ENCODE measurements at places on chromosomes 7 and 10.
A peak's percentile ranks its signal among the peaks of the same experiment; 100 is the strongest.

GRCh38 chr7:100367676-100368613, 5.3 kb upstream of the PILRA start:
- peaks cover 52% of the 10 kb centered on the region for H3K36me3 ChIP-seq
- no peak overlapping the region for H3K27ac ChIP-seq
- no peak overlapping the region for H3K4me3 ChIP-seq
- H3K4me1 ChIP-seq, result peaks cover 28% of the 10 kb centered on the region
- no peaks in the 10 kb centered on the region for H3K27me3 ChIP-seq

- H3K27ac ChIP-seq, result no peak overlapping the region
- no peaks in the 10 kb centered on the region for H3K27me3 ChIP-seq
Observed at GRCh38 chr7:135509589-135509838, 388 bp downstream of the CNOT4 start.

GRCh38 chr7:70694434-70694970, 437.4 kb upstream of the GALNT17 start:
- no peak for DNase-seq
- H3K27ac ChIP-seq, result no peak overlapping the region
- H3K27me3 ChIP-seq, result peaks cover 55% of the 10 kb centered on the region
- peaks cover 7% of the 10 kb centered on the region for H3K4me1 ChIP-seq
- H3K4me3 ChIP-seq, result peak overlapping the region; percentile 72
- peaks cover 3% of the 10 kb centered on the region for H3K36me3 ChIP-seq

GRCh38 chr7:103752995-103753394, 236.5 kb downstream of the RELN start:
- peaks cover 2% of the 10 kb centered on the region for H3K27me3 ChIP-seq
- H3K4me3 ChIP-seq, result no peak overlapping the region
- no peaks in the 10 kb centered on the region for H3K36me3 ChIP-seq
- DNase-seq, result no peak

DNA sequence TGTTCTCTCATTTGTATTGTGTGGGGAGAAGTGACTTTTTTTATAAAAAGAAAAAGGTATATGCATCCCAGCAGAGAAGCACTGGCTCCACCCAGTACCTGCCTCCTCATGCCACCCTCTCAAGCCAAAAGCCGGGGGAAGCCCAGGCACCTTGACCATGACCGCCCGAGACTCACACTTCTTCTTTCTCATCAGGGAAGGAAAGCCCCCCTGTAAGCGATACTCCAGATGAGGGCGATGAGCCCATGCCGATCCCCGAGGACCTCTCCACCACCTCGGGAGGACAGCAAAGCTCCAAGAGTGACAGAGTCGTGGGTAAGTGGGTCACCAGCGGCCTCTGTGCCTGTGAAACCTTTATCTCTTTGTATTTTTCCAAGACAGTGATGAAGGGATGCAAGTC, 22.9 kb downstream of the IKZF1 start:
- H3K36me3 ChIP-seq, result peaks cover 92% of the 10 kb centered on the region
- no peaks in the 10 kb centered on the region for H3K27me3 ChIP-seq
- H3K27ac ChIP-seq, result peak overlapping the region; percentile 72

GRCh38 chr7:6121141-6121540, 90.0 kb downstream of the ANKRD61 start:
- peaks cover 19% of the 10 kb centered on the region for H3K4me1 ChIP-seq
- no peak for DNase-seq
- H3K27ac ChIP-seq, result no peak overlapping the region
- H3K36me3 ChIP-seq, result peaks cover 90% of the 10 kb centered on the region
- no peaks in the 10 kb centered on the region for H3K27me3 ChIP-seq
- no peak overlapping the region for H3K4me3 ChIP-seq

DNA sequence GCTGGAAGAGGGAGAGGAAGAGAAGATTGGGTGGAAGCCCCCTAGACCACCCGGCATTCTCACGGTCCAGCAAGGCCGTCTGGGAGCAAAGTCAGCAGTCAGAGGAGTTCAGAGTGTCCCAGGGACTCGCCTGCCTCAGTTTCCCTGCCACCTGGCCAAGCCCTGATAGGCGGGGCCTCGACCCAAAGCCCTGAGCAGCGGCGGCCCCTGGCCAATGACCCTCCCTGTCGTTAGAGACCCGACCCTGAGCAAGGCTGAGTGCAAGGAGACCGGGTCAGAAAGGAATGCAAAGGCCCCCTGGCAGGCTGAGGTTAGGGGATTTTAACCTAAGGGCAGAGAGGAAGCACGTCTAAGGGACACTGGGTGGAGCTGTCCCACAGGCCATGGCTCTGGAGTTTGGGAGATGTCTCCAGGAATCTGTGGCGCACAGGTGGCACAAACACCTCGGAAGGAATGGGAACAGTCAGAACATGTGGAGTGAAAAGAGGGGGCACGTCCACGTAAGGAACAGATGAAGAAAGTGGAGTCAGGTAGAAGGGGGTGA, 196.8 kb upstream of the PDE1C start:
- no peaks in the 10 kb centered on the region for H3K4me1 ChIP-seq
- no peak for DNase-seq
- H3K36me3 ChIP-seq, result no peaks in the 10 kb centered on the region
- no peak overlapping the region for H3K4me3 ChIP-seq
- H3K27me3 ChIP-seq, result peaks cover 7% of the 10 kb centered on the region
- H3K27ac ChIP-seq, result no peak overlapping the region

DNA sequence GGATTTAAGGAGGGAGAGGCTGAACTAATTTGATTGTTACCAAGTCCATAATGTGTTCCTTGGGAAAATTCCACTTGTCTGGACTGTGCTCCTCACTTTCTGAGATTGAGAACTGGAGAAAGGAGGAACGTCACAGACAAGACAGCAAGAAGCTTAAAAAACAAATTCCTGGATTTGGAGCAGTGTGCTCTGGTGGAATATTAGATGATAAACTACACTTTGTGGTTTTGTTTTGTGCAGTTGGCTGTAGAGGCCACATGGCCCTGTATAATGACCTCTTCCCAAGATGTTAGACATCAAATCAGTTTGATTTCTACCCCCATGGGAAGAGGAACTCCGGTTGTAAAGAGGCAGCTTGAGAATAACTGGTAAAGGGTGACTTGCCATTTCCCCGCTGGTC, 421.3 kb upstream of the GALNT17 start:
- no peaks in the 10 kb centered on the region for H3K36me3 ChIP-seq
- no peak overlapping the region for H3K27ac ChIP-seq
- no peak for DNase-seq
- H3K27me3 ChIP-seq, result no peaks in the 10 kb centered on the region

- no peaks in the 10 kb centered on the region for H3K36me3 ChIP-seq
- DNase-seq, result peak; percentile 1
- no peak overlapping the region for H3K4me3 ChIP-seq
- no peak overlapping the region for H3K27ac ChIP-seq
- peaks cover 4% of the 10 kb centered on the region for H3K4me1 ChIP-seq
Observed at GRCh38 chr10:43938810-43939209, 290.1 kb upstream of the ZNF32 start.

- H3K27me3 ChIP-seq, result no peaks in the 10 kb centered on the region
- H3K4me3 ChIP-seq, result no peak overlapping the region
- H3K36me3 ChIP-seq, result no peaks in the 10 kb centered on the region
- no peak overlapping the region for H3K27ac ChIP-seq
Observed at GRCh38 chr7:84162125-84162524, 32.5 kb downstream of the SEMA3A start.

DNA sequence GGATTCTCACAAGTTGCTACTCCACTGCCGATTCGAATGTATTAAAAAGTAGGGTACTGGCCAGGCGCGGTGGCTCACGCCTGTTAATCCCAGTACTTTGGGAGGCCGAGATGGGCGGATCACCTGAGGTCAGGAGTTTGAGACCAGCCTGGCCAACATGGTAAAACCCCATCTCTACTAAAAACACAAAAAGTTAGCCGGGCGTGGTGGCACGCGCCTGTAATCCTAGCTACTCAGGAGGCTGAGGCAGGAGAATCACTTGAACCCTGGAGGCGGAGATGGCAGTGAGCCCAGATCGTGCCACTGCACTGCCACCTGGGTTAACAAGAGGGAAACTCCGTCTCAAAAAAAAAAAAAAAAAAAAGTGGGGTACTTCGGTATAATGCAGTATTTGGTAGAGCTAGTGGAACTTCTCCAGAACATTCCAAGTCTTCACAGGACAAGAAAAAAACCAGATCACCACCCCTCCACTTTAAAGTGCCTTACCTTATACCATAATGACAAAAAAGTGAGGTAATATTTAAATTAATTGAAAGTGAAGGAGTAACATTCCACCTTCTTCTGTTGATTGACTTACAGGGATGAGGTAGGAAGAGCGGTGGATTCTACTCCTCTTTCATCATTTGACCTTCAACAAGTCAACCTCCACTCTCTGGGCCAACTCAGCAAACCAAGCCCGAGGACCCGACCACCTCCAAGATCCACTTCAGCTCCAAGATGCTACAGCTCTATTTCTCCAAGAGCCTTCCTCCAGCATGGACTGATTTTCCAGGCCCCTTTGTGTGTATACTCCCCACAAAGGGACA, 2.0 kb downstream of the BAZ1B start:
- no peaks in the 10 kb centered on the region for H3K27me3 ChIP-seq
- H3K4me3 ChIP-seq, result peak overlapping the region; percentile 98
- H3K4me1 ChIP-seq, result peaks cover 45% of the 10 kb centered on the region
- H3K36me3 ChIP-seq, result peaks cover 49% of the 10 kb centered on the region

GRCh38 chr10:98510412-98510995, 63.8 kb upstream of the HPS1 start:
- no peak overlapping the region for H3K27ac ChIP-seq
- no peak for DNase-seq
- no peak overlapping the region for H3K4me3 ChIP-seq
- peaks cover 5% of the 10 kb centered on the region for H3K27me3 ChIP-seq
- no peaks in the 10 kb centered on the region for H3K36me3 ChIP-seq

GRCh38 chr7:154841731-154842331, 161.1 kb downstream of the PAXIP1 start:
- no peaks in the 10 kb centered on the region for H3K4me1 ChIP-seq
- H3K4me3 ChIP-seq, result no peak overlapping the region
- H3K36me3 ChIP-seq, result no peaks in the 10 kb centered on the region
- H3K27me3 ChIP-seq, result peaks cover 3% of the 10 kb centered on the region

GRCh38 chr10:95242581-95243317, 48.1 kb downstream of the PDLIM1 start:
- H3K4me1 ChIP-seq, result peaks cover 56% of the 10 kb centered on the region
- H3K4me3 ChIP-seq, result no peak overlapping the region
- no peaks in the 10 kb centered on the region for H3K27me3 ChIP-seq
- peaks cover 11% of the 10 kb centered on the region for H3K36me3 ChIP-seq
- DNase-seq, result peak; percentile 33
- no peak overlapping the region for H3K27ac ChIP-seq

DNA sequence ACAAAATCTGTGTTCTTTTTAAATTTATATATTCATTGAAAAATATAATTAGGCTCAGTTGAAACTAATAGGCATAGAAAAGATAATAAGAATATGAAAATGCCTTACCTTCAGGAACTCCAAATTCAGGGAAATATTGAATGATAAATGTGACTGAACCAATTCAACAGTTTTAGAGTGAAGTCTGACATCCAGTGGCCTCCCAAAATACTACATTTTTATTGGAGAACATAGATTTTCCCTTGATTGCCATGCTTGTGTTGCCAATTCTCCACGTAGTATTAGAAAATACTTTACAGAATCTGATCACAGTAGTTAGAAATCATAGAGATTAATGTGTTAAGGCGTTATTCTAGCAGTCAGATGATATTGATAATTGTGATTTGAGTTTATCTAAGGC, 1246.7 kb downstream of the GATA3 start:
- H3K27ac ChIP-seq, result no peak overlapping the region
- H3K36me3 ChIP-seq, result no peaks in the 10 kb centered on the region
- peaks cover 3% of the 10 kb centered on the region for H3K27me3 ChIP-seq
- no peak for DNase-seq
- peaks cover 10% of the 10 kb centered on the region for H3K4me1 ChIP-seq

GRCh38 chr10:30099101-30099500, 39.7 kb upstream of the JCAD start:
- H3K4me1 ChIP-seq, result peaks cover 3% of the 10 kb centered on the region
- H3K36me3 ChIP-seq, result no peaks in the 10 kb centered on the region
- DNase-seq, result no peak
- no peak overlapping the region for H3K27ac ChIP-seq

DNA sequence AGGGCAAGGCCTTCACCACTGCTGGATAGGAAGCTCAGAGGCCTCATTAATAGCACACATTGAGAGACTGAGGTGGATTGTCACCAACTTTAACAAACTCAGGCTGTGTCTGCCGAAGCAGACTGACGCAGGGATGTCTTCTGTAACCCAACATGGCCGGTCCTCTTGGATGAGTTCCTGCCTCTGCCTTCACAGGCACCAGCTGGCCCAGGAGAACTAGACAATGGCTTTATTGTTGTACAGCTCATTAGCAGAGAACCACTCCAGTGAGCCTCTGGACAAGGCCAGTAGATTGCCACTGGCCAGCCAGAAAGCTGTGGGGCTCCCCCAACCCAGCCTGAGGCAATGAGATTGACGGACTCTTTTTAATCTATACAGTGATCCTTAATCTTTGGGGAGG, 9.4 kb downstream of the NODAL start:
- H3K4me1 ChIP-seq, result peaks cover 10% of the 10 kb centered on the region
- no peak for DNase-seq
- H3K36me3 ChIP-seq, result peaks cover 17% of the 10 kb centered on the region
- no peak overlapping the region for H3K27ac ChIP-seq
- no peak overlapping the region for H3K4me3 ChIP-seq

DNA sequence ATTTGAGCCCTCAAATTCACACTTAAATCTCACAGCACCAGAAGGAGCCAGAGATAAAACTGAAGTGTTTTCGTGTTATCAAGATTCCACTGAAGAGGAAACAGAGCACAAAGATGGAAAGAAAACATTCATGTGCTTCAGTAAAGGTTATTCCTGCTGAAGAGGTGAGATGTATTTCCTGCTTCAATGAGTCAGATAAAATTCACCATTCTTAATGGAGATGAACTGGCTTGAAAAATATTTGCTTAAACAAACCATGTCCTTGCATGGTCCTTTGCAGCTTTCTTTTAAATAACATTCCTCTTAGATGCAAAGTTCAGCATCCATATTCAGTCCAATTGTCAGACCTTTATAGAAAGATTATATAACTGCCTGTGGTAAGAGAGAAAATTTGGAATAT, 294.2 kb downstream of the IPMK start:
- DNase-seq, result no peak
- H3K27ac ChIP-seq, result no peak overlapping the region
- H3K4me3 ChIP-seq, result no peak overlapping the region
- no peaks in the 10 kb centered on the region for H3K4me1 ChIP-seq

GRCh38 chr7:2775785-2776184, 68.3 kb downstream of the GNA12 start:
- H3K27me3 ChIP-seq, result no peaks in the 10 kb centered on the region
- H3K27ac ChIP-seq, result peak overlapping the region; percentile 43
- peaks cover 55% of the 10 kb centered on the region for H3K4me1 ChIP-seq

GRCh38 chr7:12162415-12163113, 48.5 kb upstream of the TMEM106B start:
- H3K4me3 ChIP-seq, result no peak overlapping the region
- H3K4me1 ChIP-seq, result no peaks in the 10 kb centered on the region
- H3K27me3 ChIP-seq, result peaks cover 7% of the 10 kb centered on the region
- H3K27ac ChIP-seq, result no peak overlapping the region

- no peak overlapping the region for H3K27ac ChIP-seq
- H3K36me3 ChIP-seq, result no peaks in the 10 kb centered on the region
- H3K27me3 ChIP-seq, result no peaks in the 10 kb centered on the region
- DNase-seq, result no peak
Observed at GRCh38 chr10:75497997-75498883, 66.8 kb downstream of the LRMDA start.
